Stimulated activated CD4-positive, alpha-beta T cell treated with anti-CD3 and anti-CD28 coated beads, TNF-alpha, amount 100 ng/mL, for 24 hours (primary cell): ENCODE measurements at places on chromosomes 4 and X.

DNA sequence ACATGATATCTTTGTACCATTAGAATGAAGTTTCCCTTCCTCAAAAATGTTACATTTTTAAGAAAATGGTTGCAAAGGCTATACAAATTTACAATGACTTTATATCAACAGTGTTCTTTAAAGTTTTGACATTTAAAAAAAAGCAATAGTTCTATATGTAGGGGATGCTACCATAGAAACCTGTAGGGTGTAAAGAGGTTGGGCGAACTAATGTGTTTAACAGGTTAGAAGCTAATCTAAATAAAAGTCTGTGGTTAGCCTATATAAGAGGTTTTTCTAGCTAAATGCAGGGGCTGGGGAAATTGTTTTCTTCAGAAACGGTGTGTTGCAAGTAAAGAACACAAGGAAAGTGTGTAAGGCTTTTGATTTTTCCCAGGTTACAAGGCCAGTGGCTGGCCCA, 73.3 kb downstream of the GBA3 start:
- no peak for DNase-seq

- DNase-seq, result no peak
Measured at GRCh38 chrX:14936561-14936960, 63.3 kb downstream of the MOSPD2 start.

GRCh38 chr4:7060346-7061150, 7.3 kb downstream of the GRPEL1 start:
- DNase-seq, result no peak

- DNase-seq, result no peak
Measured at GRCh38 chr4:15665753-15666365, 10.7 kb upstream of the FBXL5 start.

- DNase-seq, result no peak
Measured at GRCh38 chrX:53294024-53294648, 12.8 kb upstream of the IQSEC2 start.

DNA sequence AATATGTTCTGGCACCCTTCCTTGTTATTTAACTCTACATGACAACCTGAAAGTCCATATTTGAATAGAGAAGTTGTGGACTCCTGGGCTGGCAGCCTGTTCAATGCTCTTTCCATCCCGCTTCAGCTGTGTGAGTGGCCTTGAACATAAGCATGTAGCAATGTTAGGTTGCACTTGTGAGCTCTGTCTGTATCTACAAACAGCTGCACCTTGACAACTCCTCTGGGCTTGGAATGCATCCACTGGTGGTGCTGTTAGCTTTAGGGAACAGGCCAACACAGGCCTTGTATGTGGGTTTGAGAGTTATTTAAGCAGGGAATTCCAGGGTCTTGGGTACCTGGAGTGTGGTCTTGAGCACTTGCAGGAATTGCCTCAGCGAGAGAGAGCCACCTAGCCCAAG, 141.2 kb downstream of the DTHD1 start:
- DNase-seq, result no peak

GRCh38 chr4:20987191-20987590, 286.9 kb downstream of the PACRGL start:
- DNase-seq, result no peak

DNA sequence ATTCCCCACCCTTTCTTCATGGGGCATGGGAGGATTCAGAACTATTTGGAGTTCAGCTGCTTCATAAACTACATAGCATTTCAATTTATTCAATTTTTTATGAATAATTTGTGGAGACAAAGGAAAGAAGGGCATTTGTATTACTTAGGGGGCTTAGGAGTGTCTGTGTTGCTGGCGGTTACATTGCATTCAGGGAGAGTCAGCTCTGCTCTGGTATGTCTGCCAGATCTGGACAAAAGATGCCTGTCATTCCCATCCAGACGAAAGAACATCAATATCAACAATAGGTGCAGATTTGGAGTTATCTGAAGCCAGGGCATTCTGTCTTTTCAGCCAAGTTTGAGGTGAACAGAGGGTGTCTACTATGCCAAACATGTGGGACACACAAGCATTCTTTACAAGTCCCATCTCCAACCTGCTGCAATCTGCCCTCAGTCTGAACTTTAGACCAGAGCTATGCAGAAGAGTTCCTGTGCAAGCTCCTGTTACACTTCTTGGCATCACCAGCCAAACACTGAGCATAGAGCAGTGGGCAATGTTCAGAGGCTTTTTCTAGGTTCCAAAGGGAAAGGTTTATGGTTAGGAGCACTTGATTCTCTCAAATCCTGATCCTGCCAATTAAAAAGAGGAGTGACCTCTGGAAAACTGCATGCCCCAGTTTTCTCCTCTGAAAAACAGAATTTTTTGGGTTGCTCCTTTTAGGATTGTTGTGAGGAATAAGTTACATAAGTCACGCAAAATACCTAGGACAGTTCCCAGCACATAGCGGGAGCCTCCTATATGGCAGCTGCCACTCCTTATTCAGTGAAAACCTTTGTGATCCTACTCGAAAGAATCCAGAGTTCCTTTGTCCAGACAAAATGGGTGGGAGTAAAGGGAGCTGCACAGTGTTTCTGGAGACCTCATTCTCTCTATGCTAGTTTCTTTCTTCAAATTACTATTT, 719.5 kb upstream of the SLIT2 start:
- DNase-seq, result no peak

GRCh38 chr4:4481399-4481994, 60.4 kb downstream of the STX18 start:
- DNase-seq, result no peak
